ENCODE measurements at places on chromosomes 2 and 18. TPM values are rescaled to one million over a fixed set of nuclear protein-coding genes. Genes with fewer than 3 reads are reported as not detected.

CDKL4 gene
- polyA plus RNA-seq: 0.27 TPM

TMEM247 gene
- not detected for polyA plus RNA-seq

GRCh38 chr2:99150706-99151105 lies 4.0 kb downstream of the TSGA10 start:
- no peak for DNase-seq

DNA sequence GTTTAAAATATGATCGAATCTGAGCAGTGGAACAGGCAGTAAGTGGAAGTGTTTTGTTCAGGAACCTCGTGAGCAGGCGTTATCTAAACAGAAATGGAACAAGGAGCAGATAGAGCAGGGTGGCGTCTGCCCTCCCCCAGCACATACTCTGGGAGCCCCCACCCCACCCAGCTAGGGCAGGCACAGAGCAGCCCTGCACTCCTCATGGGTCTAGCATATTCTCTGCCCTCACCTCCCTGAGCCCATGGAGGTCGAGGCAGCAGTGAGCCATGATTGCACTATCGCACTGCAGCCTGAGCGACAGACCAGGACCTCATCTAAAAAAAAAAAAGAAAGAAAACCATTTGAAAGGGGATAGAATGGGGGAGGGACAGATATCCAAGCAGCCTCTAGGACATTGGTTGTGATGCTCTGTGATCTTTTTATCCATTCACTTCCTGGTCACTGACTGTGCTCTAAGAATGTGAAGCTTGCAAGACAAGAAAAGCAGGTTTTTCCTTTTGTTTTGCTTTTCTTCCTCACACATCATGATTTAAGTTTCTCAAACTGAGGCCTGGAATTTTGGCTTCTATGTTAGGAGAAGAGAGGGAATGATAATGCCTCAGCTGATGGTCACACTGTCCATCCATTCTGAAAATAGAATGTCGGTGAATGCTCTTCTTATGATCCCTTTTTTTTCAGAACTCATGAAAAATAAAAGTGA lies 3.1 kb downstream of the MLPH start:
- DNase-seq: no peak

LAMA3 gene
- 2.3 TPM for polyA plus RNA-seq

STPG4 gene
- polyA plus RNA-seq: not detected

BMP10 gene
- polyA plus RNA-seq: not detected

GRCh38 chr2:107005853-107006252 lies 119.9 kb upstream of the ST6GAL2 start:
- no peak for DNase-seq

CIB4 gene
- polyA plus RNA-seq: not detected

SRD5A2 gene
- polyA plus RNA-seq: not detected

GRCh38 chr2:127388423-127389164 lies 819 bp upstream of the MAP3K2 start:
- no peak for DNase-seq
